ENCODE measurements at places on chromosomes 12 and 14. TPM values are rescaled to one million over a fixed set of nuclear protein-coding genes. Genes with fewer than 3 reads are reported as not detected.

- DNase-seq = no peak
These were observed 2.3 kb downstream of the MTA1 start for GRCh38 chr14:105421723-105422615.

GRCh38 chr12:92828565-92828964 lies 100.5 kb downstream of the EEA1 start:
- no peak for DNase-seq

- no peak for DNase-seq
These were observed 158.6 kb upstream of the C14orf180 start for GRCh38 chr14:104420990-104421389.

The RNASE1 gene
- polyA plus RNA-seq = not detected

Measured in HepG2 (cell line).